Kidney (tissue), 22 donors: ENCODE measurements at places on chromosomes 7 and 10.

- H3K4me1 ChIP-seq, result peaks cover 5% of the 10 kb centered on the region
- H3K36me3 ChIP-seq, result no peaks in the 10 kb centered on the region
- H3K4me3 ChIP-seq, result no peak overlapping the region
- H3K27ac ChIP-seq, result no peak overlapping the region
- DNase-seq, result no peak
Observed at GRCh38 chr10:24152270-24152669, 56.7 kb upstream of the KIAA1217 start.

- no peak for DNase-seq
- no peaks in the 10 kb centered on the region for H3K27me3 ChIP-seq
- H3K36me3 ChIP-seq, result no peaks in the 10 kb centered on the region
- H3K4me1 ChIP-seq, result no peaks in the 10 kb centered on the region
Observed at GRCh38 chr7:50416527-50417182, 33.5 kb downstream of the FIGNL1 start.

DNA sequence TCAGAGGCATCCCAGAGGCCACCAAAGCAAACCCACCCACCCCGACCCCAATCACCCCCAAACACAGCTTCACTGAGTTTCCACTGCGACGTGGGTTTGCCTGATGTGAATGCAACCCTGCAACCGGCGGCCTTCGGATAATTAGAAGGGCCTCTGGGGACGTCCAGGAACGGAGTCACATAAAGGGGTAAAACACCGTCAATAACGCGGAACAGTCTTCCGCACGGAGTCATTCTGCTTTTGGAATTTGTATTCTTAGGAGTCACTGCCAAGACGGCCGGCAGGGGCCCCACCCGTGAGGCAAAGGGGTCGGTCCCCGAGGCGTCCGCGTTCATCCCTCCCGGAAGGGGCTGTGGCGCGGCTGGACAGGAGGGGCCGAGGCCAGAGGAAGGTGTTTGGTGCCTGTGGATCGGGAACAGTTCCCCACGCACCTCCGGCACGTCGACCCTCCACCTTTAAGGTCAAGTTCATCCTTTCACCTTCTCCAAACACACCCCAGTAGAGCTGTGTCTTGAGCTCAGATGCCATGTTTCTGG, 36.7 kb upstream of the PDGFA start:
- no peaks in the 10 kb centered on the region for H3K36me3 ChIP-seq
- no peak overlapping the region for H3K4me3 ChIP-seq
- DNase-seq, result no peak
- H3K27ac ChIP-seq, result no peak overlapping the region
- no peaks in the 10 kb centered on the region for H3K27me3 ChIP-seq

GRCh38 chr10:74067373-74068352, 69.7 kb downstream of the VCL start:
- H3K27ac ChIP-seq, result no peak overlapping the region
- H3K4me1 ChIP-seq, result peaks cover 8% of the 10 kb centered on the region
- H3K27me3 ChIP-seq, result no peaks in the 10 kb centered on the region
- no peak overlapping the region for H3K4me3 ChIP-seq
- DNase-seq, result no peak

DNA sequence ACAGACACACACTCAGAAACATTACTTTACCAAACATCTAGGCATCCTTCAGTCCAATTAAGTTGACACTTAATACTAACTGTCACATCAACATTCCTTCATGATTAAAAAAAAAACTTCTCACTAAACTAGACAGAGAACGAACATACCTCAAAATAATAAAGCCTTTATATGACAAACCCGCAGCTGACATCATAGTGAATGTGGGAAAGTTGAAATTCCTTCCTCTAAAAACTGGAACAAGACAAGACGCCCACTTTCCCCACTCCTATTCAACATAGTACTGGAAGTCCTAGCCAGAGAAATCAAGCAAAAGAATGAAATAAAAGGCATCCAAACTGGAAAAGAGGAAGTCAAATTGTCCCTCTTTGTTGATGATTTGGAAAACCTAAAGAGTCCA, 96.9 kb upstream of the PPP1R9A start:
- H3K27me3 ChIP-seq, result no peaks in the 10 kb centered on the region
- no peak overlapping the region for H3K27ac ChIP-seq
- H3K4me3 ChIP-seq, result no peak overlapping the region
- no peaks in the 10 kb centered on the region for H3K4me1 ChIP-seq
- no peak for DNase-seq

- no peak overlapping the region for H3K4me3 ChIP-seq
- peaks cover 6% of the 10 kb centered on the region for H3K4me1 ChIP-seq
- DNase-seq, result peak; percentile 44
- H3K36me3 ChIP-seq, result no peaks in the 10 kb centered on the region
- H3K27ac ChIP-seq, result no peak overlapping the region
Observed at GRCh38 chr10:5502061-5502521, 2.7 kb upstream of the CALML5 start.

DNA sequence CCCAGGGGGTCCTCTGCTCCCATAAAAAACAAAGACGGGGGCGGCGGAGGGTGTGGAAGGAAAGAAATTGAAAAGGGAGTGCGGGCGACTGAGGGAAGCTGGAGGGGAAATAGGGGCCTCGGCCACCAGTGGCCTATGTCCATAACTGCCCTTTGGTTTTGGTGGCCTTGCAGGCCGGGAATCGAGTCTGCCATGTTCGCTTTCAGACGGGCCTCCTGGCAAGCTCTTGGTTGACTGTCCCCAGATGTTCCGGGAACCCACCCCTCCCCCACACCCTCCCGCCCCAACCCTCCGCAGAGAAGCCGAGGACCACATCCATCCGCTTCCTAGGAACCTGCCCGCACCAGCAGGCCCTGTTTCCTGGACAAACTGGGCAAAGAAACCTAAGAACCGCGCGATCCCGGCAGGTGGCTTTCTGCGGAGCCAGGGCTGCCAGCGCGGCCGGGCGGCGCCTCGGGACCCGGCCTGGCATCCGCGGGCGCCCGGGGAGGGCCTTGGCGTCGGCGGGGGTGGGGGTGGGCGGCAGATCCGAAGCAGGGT, 20.0 kb upstream of the GATA3 start:
- peak overlapping the region; percentile 71 for H3K27ac ChIP-seq
- H3K4me1 ChIP-seq, result no peaks in the 10 kb centered on the region
- no peak overlapping the region for H3K4me3 ChIP-seq
- H3K36me3 ChIP-seq, result no peaks in the 10 kb centered on the region

DNA sequence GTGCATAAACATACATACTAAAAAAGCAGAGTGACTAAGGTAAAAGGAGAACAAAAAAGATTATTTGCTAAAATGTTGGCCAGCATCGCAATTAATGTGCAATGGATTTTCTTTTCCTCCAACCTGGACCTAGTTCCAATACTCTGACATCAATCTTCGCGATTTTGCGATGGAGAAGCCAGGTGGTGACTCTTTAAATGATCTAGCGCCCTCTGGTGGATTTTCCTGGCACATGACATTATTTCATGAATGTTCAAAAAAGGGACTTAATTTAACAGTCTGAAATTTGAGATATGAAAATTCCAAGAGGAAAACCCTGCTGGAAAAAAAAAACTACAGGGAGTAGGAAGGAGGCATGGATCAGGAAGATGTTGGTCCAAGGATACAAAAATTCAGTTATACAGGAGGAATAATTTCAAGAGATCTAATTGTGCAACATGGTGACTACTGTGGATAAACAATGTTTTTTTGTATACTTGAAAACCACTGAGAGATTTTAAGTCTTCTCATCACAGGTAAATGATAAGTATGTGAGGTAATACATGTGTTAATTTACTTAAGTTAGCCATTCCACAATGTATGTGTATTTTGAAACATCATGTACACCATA, 4.3 kb upstream of the KCNMA1 start:
- no peaks in the 10 kb centered on the region for H3K36me3 ChIP-seq
- no peak overlapping the region for H3K4me3 ChIP-seq
- no peak overlapping the region for H3K27ac ChIP-seq
- H3K27me3 ChIP-seq, result peaks cover 22% of the 10 kb centered on the region
- DNase-seq, result peak; percentile 91
- no peaks in the 10 kb centered on the region for H3K4me1 ChIP-seq

DNA sequence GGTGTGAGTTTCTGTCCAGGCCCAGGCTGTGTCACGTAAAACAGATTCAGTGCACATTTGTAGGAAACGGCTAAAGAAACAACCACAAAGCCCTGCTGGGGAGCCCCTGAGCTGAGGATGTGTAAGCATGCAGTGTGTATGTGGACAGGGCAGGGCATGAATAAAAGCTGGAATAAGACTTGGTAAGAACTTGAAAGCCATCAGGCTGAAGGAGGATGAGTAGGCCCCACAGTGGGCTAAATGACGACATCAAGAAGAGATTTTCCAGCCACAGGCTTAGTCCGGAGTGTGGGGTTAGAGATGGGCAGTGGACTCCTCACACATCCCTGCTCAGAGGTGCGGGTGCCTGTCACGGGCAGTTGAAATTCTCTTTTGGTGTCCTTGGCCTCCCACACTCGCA, 270.7 kb upstream of the BMPER start:
- H3K27me3 ChIP-seq, result no peaks in the 10 kb centered on the region
- no peak for DNase-seq
